ENCODE measurements at places on chromosomes 6 and 20.
A peak's percentile ranks its signal among the peaks of the same experiment; 100 is the strongest.

DNA sequence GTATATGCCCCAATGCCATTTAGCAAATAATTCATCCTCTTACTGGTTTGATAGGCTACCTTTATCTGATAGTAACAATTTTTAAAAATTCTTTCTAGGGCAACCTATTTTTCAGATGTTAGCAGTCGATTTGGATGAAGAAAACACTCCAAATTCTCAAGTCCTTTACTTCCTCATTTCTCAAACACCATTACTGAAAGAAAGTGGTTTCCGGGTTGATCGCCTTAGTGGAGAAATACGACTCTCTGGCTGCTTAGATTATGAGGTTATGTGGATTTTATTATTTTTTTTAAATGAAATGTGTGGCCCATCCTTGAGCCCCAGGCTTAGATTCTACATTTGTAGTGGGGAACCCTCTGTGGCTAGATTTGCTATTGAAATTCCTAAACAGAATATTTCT lies 26.3 kb downstream of the CDH26 start:
- DNase-seq = no peak

GRCh38 chr6:72789145-72789544 lies 167.3 kb downstream of the KCNQ5 start:
- DNase-seq = no peak

DNA sequence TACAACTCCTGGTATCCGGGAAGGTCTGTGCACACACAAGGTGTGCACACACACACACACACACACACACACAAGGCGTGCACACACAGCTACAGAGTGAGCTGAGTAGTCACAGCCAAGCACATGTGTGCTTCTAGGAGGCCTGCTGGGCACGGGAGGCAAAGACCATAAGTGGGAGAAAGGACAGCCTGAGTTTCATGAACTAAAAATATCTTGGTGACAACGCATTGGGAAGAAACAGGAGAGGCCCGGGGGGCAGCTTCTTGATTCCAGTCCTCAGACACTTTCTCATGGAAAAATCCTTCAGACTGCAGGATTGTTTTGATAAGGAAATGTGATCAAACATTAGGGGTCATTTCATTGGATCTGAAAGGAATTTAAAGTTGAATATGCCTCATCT lies 2.6 kb downstream of the TRAF3IP2 start:
- peak; percentile 90 for DNase-seq

GRCh38 chr6:130890521-130890971 lies 63.3 kb downstream of the SMLR1 start:
- DNase-seq = peak; percentile 64

GRCh38 chr20:34705397-34706301 lies 1.5 kb downstream of the TP53INP2 start:
- DNase-seq = peak; percentile 93

- DNase-seq = no peak
Observed at GRCh38 chr6:52524918-52525317, 51.9 kb downstream of the TRAM2 start.

DNA sequence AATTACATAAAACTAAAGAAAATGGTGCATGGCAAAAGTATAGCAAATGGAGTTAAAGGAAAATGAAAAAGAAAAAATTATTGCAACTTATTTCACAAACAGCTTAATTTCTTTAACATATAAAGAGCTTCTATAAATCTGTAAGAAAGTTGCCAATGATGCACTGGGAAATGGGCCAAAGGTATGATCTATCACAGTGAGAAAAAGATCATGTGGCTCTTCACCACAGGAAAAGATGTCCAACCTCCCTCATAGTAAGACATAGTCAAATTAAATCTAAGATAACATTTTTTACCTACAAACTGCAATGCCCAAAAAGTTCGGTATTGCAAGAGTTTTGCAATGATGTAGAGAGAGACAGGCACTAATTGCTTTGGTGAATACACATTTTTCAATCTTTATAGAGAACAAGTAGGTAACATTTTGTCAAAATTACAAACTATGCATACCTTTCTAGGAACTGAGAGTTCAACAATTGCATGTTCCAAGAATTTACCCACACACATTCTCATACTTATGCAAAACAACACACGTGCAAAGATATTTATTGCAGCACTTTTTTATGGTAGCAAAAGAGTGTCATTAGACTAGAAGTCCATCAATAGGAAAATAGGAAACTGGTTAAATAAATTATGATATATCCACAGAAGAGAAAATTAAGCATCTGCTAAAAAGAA lies 372.6 kb downstream of the QKI start:
- no peak for DNase-seq

DNA sequence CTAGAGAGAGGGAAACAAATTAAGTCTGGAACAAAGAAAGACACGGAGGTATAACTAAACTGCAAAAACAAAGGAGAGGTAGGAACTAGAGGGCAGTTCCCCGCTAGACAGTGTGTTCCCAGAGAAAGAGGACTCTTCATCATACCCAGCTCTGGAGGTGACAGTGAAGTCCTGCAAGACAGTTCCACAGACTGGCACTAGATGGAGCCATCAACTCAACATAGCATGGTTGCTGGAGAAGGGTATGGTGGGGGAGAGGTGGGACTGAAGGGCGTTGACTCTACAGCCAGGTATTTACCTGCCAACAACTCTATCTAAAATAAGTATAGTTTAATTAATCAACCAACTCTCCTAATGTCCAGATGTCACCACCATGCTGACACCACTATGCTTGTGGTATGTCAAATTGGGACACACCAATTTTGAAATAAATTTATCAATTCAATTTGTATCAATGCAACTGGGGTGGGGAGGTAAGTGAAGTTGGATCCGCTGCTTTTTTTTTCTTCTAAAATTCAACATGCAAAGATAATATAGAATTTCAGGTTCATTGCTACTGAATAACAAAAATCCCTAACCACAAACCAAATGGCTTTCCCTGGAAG lies 9.7 kb downstream of the BACH2 start:
- no peak for DNase-seq

- DNase-seq = no peak
Observed at GRCh38 chr6:2842139-2842552, 483 bp upstream of the SERPINB1 start.

- DNase-seq = peak; percentile 96
Observed at GRCh38 chr6:32118782-32119628, 9.0 kb downstream of the ATF6B start.

DNA sequence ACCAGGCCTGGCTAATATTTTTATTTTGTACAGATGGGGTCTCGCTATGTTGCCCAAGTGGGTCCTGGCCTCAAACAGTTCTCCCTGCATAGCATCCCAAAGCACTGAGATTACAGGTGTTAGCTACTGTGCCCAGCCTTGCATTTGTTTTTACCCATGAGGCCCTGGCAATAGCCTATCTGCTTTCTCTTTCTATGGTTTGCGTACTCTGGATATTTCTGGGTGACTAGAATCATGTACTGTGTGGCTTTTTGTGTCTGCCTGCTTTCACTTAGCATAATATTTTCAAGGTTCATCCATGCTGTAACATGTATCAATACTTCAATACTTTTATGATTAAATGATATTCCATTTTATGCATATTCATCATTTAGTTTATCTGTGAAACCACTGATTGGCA lies 451.7 kb downstream of the GRIK2 start:
- no peak for DNase-seq

DNA sequence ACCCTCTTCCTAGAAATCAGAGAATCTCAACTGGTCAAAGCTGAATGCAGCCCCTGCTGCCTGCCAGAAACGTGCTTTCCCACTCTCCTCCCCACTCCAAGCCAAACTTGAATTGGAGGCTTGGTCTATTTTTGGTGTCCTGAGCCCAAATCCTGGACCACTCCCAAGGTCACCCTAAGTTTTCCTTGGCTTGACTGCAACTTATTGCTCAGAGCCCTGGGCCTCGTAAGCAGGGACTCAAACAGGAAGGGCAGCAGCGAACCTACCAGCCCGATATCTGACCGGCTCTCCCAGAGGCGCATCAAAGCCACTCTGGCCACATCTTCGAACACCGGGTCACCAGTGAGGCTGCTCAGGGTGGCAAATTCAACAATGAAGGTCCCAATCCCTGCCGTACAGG lies 12.7 kb downstream of the EDEM2 start:
- DNase-seq = peak; percentile 84
